ENCODE measurements at places on chromosomes 6 and 20. TPM values are rescaled to one million over a fixed set of nuclear protein-coding genes. Genes with fewer than 3 reads are reported as not detected.

The HUS1B gene
- not detected for total RNA-seq

DNA sequence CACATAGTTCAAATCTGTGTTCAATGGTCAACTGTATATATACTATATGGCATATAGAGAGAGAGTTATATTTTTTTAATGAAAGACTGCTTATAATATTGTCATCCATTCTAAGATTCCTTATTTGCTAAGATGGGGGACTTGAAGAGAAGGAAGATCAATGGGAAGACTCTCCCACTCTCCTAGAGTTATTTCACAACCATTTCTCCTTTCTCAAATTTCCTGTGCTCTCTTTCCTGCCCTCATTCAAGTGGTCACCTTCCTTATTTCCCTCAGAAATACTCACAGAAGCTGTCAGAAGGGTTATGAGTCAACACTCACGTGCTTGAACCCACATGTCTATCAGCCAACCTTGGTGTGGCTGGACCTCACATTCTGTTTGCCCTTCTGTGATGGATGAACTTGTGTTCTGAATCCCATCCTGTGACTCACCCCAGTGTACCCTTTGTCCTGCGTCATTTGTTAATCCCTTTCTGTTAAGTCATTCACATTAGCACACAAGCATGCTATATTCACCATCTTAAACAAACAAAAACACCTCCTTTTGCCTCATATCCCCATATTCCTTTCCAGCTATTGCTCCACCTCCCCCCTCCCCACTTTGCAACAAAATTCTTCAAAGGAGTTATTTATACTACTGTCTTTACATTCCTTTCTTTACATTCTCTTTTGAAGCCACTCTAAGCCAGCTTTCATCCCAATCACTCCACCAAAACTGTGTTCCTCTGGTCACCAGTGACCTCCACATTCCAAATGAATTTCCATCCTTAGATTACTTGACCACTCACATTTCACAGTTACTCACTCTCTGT lies 279.3 kb upstream of the TCF21 start:
- peak; percentile 94 for DNase-seq

GRCh38 chr6:143802833-143803565 lies 40.1 kb upstream of the LTV1 start:
- no peak for DNase-seq

The GPR31 gene
- not detected for total RNA-seq

The SYNDIG1 gene
- not detected for total RNA-seq

The MCUR1 gene
- 27.9 TPM for total RNA-seq

- DNase-seq: peak; percentile 21
Measured at GRCh38 chr6:34663831-34664255, 32.7 kb downstream of the ILRUN start.

The BTNL2 gene
- total RNA-seq: not detected

DNA sequence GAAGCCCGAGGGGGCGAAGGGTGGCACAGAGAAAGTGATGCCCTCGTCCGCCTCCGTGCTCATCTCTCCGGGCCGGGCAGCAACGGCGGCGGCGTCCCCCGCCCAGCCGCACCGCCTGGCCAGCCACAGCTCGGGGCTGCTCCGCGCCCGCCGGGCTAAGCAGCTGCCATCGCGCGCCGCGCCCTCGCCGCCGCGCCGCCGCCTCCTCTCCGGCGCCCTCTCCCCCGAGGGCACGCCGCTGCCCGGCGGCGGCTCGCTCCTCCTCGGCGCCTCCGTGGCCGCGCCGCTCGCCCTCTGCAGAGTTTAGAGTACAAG lies 225 bp downstream of the MAP3K5 start:
- DNase-seq: no peak

The GPX5 gene
- total RNA-seq: not detected

- DNase-seq: peak; percentile 93
Measured at GRCh38 chr20:50320901-50321796, 130.5 kb downstream of the CEBPB start.

The GCM1 gene
- not detected for total RNA-seq

The CFAP206 gene
- not detected for total RNA-seq

DNA sequence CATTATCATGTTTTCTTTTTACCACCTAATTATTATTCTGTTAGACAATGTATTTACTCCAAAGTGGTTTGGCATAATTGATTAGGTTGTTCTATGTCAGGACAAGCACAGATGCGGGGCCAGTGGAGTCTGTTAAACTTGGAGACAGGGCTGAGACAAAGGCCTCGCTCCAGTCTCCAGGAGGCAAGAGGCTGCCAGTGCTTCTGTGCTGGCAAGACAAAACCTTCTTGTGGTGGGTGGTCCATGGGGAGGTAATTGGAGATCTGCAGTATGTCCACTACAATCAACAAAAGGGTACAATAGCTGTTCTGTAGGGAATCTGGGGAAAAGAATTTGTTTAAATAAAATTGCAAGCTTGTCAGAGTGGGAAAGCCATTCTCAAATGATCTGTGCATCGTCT lies 677.2 kb upstream of the SLC35B3 start:
- DNase-seq: peak; percentile 46

- DNase-seq: no peak
Measured at GRCh38 chr20:36314734-36315544, 8.8 kb downstream of the DLGAP4 start.

The ANKRD66 gene
- total RNA-seq: not detected

DNA sequence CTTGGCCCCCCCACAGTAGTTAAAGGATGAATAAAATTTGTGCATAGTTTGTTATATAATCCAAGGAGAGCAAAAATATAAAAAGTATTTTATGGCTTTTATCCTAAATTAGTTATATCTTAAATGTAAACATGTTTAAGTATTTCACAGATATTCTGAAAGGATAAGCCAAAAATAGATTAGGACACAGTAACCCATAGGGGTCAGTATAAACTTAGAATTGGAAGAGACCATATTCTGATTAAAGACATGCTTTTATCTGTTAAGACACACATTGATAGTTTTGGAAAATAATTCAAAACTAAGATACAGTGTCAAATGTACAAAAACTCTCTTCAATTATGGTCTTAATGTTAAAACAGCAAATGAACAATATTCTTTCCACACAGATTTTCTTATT lies 4.5 kb upstream of the SERINC1 start:
- no peak for DNase-seq

DNA sequence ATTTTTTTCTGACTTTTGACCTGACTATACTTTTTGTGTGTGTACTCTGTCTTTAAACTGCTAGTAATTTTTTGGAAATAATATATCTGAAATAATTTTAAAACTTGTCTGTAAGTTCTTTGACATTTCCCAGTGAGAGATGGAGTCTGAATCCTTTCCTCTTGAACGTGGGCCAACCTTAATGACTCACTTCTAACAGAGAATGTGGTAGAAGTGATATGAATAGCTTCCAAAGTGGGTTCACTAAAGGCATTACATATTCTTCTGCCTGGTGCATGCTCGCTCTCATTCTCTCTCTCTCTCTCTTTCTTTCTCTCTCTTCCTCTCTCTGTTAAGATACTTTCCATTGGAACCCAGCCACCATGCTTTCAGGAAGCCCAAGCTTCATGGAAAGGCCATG lies 108.7 kb upstream of the FERMT1 start:
- no peak for DNase-seq

- no peak for DNase-seq
Measured at GRCh38 chr6:30562470-30563425, 5.7 kb downstream of the PRR3 start.

The SNAP91 gene
- total RNA-seq: not detected

GRCh38 chr20:2801286-2801728 lies 880 bp upstream of the CPXM1 start:
- DNase-seq: no peak

GRCh38 chr6:123844011-123844410 lies 40.3 kb downstream of the NKAIN2 start:
- no peak for DNase-seq

DNA sequence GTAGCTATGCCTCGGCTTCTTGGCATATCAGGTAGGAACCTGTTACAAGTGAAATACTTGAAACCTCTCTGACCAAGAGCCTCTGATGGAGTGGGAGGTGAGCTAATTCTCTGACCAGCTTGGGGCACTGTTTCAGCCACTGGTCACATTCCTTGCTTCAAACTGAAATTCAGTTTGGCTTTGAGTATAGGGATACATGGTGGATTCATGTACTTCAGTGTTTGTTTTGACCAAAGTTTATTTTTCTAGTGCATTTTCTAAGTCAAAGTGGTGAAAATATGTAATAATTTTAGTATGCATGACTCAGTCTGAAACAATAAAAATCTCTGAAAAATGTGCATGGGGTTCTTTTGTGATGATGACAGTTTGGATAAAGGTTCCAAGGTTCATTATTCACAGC lies 18.6 kb downstream of the TTPAL start:
- DNase-seq: peak; percentile 41

GRCh38 chr6:72721346-72721745 lies 99.5 kb downstream of the KCNQ5 start:
- DNase-seq: no peak

DNA sequence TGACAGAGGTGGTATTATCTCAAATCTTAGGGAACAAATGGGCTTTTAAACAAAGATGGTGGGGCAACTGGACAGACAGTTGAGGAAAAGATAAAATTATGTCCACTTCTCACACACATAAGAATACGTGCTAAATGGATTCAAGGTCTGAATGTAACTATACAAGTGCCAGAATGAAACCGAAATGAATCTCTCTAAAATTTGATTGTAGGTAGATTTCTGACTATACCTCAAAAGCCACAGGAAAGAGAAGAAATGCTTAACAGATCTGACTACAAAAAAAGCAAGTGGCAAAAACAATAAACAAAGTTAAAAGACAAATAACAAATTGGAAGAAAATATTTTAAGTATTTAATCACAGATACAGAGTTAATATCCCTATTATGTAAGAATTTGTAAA lies 182.7 kb upstream of the OLIG3 start:
- no peak for DNase-seq

GRCh38 chr20:14785065-14785743 lies 447.8 kb upstream of the FLRT3 start:
- DNase-seq: no peak

The SLC22A7 gene
- not detected for total RNA-seq

DNA sequence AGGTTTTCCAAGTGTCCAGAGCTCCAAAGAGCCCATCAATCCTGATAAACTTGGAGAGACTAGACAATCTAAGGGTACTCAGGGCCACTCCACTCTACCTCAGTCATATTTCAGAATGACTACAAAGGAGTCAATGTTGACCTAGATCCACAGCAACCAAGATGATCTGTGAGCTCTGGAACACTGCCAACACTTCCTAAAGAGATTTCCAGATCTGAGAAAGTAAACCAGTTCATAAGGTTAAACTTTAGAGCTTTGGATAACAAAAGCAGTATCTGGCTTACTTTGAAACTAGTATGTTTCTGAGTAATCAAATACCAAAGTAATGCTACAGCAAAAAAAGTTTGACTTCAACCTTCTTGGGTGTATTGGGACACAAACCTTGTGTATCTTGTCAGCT lies 122.7 kb downstream of the BTBD9 start:
- DNase-seq: no peak

DNA sequence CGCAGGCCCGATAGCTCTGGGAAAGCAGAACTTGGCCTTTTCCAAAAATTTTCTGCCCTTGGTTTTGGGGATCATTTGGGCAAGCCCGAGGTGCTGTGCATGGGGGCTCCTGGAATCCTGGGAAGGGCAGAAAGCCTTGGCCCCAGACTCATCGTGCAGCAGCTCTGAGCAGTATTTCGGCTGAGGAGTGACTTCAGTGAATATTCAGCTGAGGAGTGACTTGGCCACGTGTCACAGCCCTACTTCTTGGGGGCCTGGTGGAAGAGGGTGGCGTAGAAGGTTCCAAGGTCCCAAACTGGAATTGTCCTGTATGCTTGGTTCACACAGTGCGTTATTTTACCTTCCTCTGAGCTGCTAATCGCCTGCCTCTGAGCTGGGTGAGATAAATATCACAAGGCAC lies 1.1 kb upstream of the BMP2 start:
- DNase-seq: no peak

The OOEP gene
- total RNA-seq: not detected

DNA sequence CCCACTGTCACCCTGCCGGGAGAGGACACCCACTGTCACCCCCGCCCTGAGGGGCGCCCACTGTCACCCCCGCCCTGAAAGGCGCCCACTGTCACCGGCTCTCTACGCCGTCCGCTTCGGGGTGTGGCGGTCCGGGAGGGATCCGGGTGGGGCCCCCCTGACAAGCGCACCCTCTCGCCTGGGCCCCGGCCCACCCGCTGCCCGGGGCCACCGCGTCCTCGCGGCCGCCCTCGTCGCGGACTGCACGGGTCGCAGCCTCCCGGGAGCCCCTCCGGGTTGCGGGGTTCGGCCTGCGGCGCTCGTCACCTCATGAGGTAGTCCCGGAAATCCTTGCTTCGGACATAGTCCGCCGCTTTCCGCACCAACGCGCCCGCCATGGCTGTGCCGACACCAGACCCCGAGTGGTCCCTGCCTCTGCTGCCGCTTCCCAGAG lies 224 bp downstream of the MPC1 start:
- no peak for DNase-seq

DNA sequence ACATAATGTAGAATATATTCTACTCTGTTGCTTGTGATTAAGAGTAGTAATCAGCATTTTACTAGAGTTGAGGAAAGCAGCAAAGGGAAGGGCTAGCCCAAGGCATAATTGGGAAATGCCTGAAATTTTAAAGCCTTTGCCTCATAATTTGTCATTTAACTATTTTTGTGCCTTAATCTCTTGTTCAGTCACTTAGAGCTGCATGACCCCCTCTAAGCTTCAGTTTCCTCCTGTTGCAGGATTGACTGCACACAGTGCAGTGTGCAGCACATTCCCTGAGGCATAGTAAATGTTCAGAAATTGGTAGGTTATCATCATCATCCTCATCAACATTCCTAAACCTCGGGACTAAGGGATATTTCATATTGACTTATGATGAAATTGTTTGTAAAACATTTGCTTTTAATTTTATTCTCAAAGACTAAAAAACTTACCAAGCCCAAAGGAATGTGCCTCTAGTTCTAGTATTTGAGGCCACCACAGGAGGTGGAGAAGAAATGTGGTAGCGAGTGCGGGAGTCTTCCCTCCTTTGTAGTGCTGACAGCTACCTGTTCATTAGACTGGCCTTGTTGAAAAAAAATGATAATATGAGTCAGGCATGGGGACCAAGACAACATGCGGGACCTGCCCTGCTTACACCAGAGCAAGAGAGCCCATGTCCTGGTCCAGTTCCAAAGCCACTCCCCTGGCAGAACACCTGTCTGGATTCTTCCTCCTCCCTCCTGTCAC lies 14.8 kb upstream of the TENT5A start:
- no peak for DNase-seq

DNA sequence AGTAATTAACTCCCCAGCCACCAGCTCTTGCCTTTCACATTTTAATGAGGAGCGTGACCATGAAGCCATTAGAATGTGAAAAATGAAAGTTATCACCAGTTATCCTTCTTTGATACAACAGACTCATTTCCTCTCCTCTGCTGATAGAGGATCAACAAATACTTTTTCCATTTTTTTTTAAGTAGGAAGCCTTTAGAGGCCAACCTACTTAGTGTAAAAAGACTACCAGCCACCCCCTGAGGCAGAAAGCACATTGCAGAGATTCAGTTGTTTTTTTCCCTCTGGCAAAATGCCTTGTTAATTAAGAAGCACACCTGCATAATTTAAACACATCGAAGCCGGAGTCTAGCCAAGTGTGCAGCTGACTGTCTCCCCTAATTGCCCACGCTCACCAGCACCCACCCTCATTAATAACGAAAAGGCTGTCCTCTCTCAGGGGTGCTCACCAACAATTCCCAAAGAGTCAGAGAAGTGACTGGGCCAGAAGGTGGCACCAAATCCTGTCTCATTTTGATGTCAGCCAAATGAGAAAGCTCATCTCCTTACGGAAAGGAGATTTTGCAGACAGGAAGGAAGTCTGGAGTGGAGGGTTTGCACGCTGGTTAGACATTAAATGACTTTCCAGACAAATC lies 60.9 kb upstream of the MC3R start:
- DNase-seq: no peak

The STMND1 gene
- total RNA-seq: not detected

GRCh38 chr20:11083841-11084240 lies 410.0 kb upstream of the JAG1 start:
- no peak for DNase-seq
